Activated CD4-positive, CD25-positive, alpha-beta regulatory T cell treated with anti-CD3 and anti-CD28 coated beads, Interleukin-2, amount 50 U/mL, for 24 hours (primary cell): ENCODE measurements at places on chromosomes 5 and 9.

- ATAC-seq: no peak
These were observed 8.8 kb downstream of the PAX5 start for GRCh38 chr9:37025071-37025822.

DNA sequence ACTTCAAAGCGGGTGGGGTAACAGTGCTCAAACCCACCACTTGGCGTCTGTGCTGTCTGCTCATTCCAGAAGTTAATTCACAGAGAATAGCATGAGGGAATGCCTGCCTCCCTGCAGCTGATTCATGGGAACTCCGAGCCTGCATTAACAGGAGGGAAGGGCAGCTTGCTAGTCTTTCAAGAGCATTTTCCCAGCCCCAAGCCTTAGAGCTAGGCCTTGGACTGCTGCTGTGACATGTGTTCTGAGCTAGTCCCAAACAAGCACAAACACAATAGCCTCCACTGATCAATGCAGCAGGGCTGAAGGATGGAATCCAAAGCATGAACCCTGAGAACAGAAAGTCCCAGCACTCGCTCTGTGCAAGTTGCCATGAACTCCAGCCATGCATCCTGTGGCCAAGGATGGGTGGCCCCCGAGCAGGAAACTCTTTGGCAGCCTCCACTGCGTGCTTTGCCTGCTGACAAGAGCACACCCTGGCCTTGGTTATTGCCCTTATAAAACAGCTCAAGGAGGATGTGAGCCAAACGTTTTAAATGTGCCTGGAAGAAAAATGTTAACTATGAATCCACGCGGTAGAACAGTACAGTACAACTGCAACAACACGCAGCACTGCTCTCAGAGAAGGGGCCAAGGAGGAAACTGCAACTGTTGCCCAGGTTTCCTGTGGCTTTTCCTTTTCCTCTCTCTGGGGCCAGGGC, 653.1 kb upstream of the KLF4 start:
- ATAC-seq: no peak

DNA sequence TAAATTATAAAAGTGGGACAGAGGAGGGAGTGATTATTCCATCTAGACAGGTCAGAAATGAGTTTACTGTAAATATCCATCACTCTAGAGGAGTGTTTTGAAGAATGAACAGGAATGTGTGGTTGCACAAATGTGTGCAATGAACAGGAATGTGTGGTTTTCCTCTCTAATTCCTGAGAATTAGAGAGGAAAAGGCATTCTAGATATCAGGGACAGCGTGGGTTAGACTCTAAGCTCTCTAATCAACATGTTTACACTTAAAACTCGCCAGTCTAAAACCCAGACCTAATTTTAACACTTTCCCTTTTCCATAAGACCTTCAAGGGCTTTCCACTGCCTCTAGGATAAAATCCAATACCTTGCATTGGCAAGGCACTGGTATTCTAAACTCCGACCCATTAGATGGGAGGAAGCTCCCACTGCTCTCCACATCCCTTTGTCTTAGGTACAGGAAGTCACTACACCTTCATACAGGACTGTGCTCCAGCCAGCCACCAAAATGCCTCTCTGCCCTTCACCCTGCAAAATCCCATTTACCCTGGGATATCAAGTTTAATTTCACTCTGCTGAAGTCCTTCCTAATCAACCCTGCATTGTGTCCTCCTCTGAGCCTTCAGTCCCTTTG, 67.9 kb downstream of the NFIB start:
- ATAC-seq: no peak

- ATAC-seq: no peak
These were observed 13.8 kb upstream of the CDC23 start for GRCh38 chr5:138226910-138227309.

GRCh38 chr5:157241483-157241882, 24.4 kb upstream of the CYFIP2 start:
- ATAC-seq: no peak
